ENCODE measurements at places on chromosomes 3 and 15.

DNA sequence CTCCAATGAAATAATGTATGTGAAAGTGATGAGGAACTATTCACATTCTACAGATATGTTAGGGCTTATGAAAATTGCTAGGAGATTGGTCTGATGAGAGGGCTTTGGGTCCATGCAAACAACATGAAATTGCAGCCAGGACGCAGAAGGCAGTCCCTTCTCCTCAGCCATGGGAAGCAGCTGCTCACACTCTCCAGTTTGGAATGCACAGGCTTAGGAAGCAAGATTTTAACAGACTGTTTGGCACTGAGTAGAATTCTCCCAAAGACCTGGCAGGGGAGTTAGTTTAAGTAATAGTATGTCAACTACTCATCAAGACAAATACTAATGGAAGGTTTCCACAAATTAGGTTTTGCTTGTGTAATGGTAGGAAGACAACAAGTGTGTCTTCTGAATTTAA is 500.7 kb upstream of the ARRDC4 start:
- no peak for DNase-seq

- no peak for DNase-seq
These were observed 2.0 kb downstream of the RAB7A start for GRCh38 chr3:128727996-128728395.

- DNase-seq: no peak
These were observed 1.2 kb upstream of the LRRC15 start for GRCh38 chr3:194370753-194371152.

DNA sequence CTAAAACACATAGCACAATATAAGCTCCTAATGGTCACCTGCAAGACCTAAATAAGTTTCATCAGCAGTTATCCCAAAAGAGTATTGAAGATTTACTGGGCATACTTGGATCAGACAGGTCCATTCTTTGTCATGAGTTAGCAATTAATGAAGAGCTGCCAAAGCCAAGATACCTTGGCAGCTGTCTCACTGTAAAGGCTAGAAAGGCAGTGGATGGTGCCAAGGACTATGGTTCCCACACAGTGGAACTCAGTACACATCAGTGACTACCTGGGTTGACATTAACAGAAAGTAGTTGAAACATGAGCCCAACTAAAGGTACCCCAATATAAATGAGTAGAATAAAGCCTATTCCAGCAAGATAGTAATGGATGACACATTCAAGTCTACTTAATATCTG is 41.1 kb upstream of the TMCO5A start:
- DNase-seq: no peak

DNA sequence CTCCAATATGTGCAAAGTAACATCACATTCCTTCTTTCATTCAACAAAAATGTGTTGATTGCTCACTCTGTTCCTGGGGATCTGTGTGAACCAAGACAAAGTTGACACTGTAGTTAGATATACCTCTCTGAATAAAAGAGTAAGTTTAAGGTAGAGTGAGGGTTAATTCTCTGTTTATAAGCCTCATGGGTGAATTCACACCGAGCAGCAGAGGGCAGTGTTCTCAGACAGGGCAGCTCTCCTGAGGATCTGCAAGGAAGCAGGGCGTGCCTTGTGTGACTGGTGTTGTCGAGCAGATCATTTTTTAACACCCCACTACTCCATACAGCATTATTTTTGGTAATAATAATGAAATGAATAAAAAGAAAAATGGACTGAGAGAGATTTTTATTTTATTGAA is 34.4 kb downstream of the PAQR9 start:
- DNase-seq: no peak

DNA sequence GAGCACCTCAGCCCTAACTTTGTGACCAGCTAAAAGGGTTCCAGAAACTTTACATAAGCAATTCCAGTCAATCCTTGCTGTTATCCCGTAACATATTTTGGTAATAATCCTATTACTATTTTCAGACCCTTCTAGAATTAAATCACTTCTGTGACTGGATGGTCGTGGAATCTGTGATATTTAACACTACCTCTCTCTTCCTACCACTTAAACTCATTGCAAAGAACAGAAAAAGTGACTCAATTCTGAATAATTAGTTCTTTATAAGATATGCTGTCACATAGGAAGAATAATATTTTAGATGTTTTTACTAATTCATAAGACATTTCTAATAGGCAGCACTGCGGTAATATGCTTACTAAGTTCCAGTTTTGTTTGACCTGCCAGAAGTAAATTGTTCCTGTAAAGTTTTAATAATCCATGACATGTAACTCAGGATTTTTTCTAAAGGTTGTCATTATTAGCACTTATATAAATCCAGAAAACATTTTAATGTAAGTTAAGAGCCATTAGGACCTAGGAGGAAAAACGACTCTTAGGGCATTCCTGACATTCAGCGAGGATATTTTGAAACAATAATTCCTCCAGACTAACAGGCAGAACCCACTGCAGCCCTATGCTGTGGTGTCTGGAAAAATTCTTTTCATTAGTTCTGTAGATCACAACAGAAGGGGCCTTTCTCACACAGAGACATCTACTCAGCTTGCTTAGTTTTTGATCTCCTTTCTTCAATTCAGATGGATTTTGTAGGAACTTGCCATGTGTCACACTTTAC is 113.3 kb upstream of the MBNL1 start:
- no peak for DNase-seq

- no peak for DNase-seq
These were observed 38.6 kb downstream of the GASK1A start for GRCh38 chr3:43017593-43018195.

- no peak for DNase-seq
These were observed 218.4 kb upstream of the MLF1 start for GRCh38 chr3:158352551-158352950.

GRCh38 chr3:64892671-64893309 is 205.0 kb upstream of the ADAMTS9 start:
- DNase-seq: no peak

DNA sequence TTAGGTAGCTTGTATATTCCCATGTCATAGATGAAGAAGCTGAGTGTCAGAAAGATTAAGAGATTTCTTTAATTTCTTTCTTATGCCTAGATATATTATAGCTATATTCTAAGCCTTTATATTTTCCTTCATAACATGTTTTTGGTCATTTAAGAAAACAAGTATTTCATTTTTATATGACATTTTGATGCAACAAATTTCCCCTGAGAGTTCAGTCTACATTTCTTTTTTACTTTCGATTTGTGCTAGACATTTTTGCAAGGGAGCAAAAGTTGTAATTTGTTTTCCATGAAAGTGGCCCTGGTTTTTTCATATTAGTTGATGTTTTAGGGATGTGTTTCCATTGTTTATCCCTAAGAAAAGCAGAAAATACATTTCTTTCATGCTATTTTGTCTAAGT is 344.9 kb downstream of the NLGN1 start:
- no peak for DNase-seq

- DNase-seq: no peak
These were observed 35.6 kb upstream of the GPR160 start for GRCh38 chr3:170002231-170002630.

DNA sequence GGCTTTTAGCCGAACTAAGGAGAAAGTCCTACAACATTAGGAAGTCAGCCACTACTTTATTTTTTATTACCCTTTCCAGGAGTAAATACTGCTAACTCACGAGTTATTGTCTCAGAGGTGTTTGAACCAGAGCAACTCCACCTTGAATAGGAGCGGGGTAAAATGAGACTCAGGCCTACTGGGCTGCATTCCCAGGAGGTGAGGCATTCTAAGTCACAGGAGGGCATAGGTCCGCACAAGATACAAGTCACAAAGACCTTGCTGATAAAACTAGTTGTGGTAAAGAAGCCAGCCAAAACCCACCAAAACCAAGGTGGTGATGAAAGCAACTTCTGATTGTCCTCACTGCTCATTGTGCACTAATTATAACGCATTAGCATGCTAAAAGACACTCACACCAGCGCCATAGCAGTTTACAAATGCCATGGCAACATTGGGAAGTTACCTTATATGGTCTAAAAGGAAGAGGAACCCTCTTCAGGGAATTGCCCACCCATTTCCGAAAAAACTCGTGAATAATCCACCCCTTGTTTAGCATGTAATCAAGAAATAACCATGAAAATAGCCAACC is 555.9 kb downstream of the IGSF11 start:
- no peak for DNase-seq

DNA sequence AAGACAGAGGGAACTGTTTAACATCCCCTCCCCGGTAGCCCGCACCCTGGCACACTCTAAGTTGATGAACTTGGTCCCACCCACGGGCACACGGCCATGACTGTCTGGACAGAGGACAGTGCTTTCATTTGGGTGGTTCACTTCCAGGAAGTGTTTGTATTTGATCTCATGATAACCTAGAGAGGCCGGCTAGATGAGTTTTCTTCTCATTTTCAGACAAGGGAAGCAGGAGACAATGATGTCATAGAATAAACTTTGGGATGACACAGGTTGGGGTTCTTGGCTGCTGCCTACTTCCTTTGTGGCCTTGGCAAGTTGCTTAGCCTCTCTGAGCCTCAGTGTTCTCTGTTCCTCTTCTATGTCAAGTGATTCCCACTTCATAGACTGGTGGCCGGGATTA is 16.1 kb upstream of the LYSMD4 start:
- DNase-seq: no peak

DNA sequence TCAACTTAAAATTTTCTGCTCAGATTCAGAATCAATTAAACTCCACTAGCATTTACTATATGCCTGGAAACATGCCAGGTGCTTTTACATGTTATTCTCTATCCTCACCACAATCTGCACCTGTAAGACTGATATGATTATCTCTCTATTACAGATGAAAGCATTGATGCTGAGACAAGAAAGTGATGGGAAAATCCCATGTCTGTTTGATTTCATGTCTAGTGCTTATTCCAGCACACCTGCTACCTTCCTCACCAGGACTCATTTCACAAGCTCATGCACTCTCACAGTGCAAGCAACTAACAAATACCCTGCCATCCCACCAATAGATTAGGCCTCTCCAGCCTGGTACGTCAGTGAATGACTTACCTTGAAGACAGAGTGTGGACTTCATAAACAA is 25.0 kb upstream of the BCL6 start:
- no peak for DNase-seq

GRCh38 chr15:83855956-83856355 is 202.0 kb downstream of the ADAMTSL3 start:
- DNase-seq: no peak

- DNase-seq: no peak
These were observed 1.1 kb upstream of the HAPLN3 start for GRCh38 chr15:88896333-88897033.

DNA sequence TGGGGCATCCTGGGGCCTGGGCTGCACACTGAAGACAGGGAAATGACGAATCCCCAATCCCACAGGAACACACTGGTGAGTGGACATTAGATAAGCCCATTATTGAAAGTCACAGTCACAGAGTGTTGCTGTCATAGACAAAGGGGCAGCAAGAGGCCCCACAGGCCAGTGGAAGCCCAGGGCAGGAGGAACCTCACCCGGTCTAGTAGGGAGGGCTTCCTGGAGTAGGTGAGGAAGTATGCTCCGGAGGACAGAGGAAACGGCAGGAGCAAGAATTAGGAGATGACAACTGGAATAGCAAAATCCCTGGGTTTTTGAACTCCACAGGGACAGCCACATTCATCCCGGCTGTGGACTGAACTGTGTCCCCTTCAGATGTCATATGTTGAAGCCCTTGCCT is 101.2 kb downstream of the TPRA1 start:
- no peak for DNase-seq

GRCh38 chr3:159263750-159264553 is 462.1 kb downstream of the MFSD1 start:
- DNase-seq: no peak

DNA sequence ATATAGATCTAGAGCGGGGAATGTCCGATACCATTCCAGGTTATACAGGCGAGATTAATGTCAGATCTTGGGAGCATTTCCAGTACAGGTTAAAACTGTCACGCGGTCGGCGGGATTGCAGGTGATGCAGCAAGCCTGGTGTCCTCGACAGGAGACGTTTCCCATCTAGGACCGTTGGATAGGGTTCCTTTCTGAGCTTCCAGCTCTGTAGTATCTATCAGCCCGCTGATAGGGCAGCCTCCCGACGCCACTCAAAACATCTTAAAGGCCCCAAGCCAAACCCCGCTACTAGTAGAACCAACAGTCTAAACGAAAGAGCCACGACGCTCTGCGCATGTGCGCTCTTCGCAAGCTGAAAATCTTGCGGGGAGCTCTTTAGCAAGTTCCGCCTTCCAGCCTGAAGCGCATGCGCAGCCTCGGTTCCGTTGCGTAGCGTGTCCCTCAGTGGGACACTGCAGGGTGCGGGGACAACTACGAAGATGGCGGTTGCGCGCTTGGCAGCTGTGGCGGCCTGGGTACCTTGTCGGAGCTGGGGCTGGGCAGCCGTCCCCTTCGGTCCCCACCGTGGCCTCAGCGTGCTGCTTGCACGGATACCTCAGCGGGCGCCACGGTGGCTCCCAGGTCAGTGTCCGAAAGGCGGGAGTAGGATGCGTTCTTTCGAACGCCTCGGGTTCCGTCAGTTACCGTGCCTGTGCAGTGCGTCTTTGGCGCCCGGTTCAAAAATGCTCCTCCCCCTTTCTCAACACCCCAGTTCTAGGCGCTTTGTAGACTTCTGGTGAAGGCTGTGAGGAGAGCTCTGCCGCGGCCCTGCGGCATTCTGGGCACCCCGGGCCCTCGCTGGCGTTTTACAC is at the start of gene ABHD10:
Gene ABHD10 (plus strand): TSS at position 444 of the 851 bp plus-strand sequence. CDS start 36 bp downstream, at position 480.
- DNase-seq: peak; percentile 98

GRCh38 chr3:156535162-156535627 is 19.7 kb downstream of the SSR3 start:
- no peak for DNase-seq

DNA sequence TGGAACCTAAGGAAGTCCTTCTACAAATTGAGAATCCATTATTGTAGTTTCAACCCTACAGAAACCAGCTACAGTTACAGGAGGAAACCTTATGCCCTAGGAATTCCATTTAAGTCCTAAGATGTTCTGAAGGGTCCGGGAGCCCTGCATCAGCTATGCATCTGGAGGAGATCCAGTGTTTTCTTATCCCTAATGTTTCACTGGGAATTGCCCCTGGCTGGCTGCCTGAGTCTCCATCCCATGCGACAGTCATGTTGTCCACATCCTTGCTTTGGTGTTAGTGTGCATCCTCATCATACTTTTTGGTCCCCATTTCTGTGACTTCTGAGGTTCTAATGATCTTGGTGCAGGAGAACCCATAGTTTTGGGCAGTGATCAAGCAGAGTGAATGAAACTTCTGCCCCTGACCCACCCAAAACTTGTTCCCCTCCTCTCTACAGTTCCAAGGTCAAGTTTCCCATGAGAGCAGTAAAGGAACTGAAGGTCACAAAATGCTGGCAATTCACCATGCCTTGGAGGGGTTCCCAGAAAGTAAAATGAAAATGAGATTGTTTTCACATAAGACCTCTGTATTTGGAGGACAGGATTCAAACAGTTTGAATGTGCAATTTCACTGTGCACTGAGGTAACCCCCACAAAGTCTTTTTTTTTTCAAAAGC is 121.9 kb upstream of the PHLDB2 start:
- DNase-seq: no peak

DNA sequence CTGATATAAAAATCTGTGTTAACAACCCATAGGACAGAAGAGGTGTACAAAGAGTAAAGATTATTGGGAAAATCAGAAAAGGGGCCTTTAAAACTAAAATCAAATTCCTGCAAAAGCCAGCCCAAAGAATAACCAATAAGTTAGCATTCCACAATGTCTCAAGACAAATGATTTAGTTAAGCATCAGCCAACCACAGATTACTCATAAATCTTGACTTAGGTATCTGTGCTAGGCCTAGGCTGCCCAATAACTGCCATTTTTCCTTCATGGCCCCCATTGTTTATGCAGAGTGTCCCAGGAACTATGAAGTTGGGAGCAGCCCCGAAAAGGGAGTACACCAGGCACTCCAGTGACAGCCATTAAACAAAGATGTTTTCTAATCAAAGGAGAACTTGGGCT is 7.4 kb downstream of the TRANK1 start:
- DNase-seq: no peak
